Posterior cingulate gyrus (tissue), 11 donors: ENCODE measurements at places on chromosomes 4 and X.
A peak's percentile ranks its signal among the peaks of the same experiment; 100 is the strongest.

GRCh38 chrX:10165580-10166247 lies 8.9 kb downstream of the CLCN4 start:
- DNase-seq, result no peak

DNA sequence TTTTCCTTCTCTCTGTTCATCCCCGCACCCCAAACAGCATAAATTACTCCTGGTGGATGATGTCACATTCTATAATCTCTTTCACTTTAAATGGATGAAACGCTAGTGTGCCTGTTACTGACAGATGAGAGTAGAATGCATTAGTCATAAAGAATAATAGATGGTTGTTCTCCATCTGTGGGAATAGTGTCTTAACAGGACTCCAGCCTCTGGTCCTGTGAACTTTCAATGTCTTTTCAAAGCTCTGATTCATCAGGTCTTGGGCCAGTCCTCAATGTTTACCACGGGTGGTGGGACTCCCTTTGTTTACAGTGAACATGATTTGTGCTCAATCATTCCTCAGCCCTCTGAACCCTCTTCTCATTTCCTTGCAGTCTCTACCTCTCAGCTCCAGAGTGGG lies 182.6 kb downstream of the GABRB1 start:
- no peak for DNase-seq

GRCh38 chrX:72465889-72466288 lies 106.8 kb downstream of the HDAC8 start:
- DNase-seq, result no peak

GRCh38 chrX:54978448-54978847 lies 15.5 kb downstream of the PFKFB1 start:
- no peak for DNase-seq

- DNase-seq, result no peak
Observed at GRCh38 chr4:182897601-182898478, 19.3 kb downstream of the DCTD start.

DNA sequence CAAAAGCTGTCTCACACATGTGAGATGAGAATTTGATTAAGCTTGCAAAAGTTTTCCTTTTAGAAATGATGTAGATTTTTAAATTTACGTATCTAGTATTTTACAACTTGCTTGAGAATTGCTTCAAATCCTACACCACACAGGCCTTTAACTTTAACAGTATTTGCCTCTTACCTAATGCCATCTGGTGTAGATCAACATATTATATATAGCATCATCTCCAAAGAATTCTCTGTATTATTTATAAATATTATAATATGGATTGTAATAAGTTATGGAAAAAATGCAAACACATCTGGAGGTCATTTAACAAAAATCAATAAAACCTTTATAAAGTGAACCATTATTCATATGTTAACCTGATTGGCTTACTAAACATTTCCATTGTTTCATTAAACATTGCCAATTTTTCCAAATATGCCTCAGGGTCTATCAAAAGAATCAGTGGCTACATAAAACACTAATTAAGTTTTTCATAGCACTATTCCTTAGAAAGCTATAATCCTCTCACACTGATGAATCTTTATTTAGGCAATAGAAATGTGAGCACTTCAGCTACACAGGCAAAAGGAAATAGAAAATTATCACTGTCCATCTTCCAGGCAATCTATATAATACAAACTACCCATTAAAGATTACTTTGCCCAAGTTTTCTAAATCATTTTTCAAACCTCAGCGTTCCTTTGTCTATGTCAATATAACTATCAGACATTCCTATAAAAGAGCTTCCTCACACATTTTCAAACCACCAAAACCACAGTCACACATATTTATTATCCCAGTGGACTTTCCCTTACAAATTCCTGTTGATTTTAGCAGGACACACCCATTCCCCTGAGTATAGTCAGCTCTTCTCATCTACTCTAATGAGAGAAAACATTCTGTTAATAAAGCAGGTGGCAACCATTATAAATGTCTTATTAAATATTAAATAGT lies 83.5 kb upstream of the INTU start:
- DNase-seq, result no peak

DNA sequence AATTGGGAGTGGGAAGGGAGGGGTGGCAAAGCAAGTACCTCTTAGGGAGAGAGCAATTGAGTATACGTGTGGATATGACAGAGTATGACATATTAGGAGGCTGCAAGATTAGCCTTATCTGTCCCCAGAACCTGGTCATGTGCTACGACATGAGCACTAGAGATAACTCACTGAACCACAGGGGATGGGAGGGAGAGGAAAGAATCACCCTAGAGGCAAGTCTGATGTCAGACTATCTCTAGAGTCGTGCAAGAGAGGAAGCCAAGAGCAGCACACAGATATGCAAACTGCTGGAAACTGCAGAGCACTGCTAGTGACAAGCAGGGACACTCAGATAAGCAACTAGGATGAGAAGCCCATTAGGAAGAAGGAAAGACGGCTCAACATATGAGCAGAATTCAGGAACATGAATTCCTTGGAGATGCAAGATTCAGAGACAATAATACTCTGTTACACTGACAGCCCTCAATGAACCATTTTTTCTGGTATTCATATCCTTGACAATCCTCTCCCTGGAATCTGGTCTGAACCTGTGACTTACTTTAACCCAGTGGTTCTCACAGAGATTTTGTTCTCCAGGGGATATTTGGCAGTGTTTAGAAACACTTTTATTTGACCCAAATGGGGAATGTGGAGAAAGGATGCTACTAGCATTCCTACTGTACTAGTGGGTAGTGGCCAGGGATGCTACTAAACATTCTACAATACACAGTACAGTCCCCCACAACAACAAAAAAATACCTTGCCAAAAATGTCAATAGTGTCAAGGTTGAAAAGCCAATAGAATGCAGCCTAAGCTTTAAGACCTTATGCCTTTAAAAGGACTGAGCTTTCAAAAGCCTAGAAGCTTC lies 84.0 kb upstream of the BMP2K start:
- no peak for DNase-seq

DNA sequence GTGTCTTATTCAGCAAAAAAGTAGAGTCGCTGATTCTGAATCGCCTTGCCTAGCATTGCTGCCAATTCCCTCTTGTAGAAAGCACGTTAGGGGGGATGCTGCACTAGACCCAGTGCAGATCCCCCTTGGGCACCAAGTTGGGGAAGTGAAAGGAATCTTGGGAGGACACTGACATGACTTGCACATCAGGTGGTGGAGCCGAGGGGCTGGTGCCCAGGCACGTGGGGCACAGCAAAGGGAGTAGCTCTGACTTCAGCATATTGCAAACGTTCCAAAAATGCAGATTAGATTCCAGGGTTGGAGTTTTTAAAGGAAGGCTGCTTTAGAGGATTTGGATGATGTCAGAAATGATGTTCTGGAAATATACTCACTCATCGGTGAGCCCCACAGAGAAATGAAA lies 47.4 kb upstream of the GPM6B start:
- no peak for DNase-seq

DNA sequence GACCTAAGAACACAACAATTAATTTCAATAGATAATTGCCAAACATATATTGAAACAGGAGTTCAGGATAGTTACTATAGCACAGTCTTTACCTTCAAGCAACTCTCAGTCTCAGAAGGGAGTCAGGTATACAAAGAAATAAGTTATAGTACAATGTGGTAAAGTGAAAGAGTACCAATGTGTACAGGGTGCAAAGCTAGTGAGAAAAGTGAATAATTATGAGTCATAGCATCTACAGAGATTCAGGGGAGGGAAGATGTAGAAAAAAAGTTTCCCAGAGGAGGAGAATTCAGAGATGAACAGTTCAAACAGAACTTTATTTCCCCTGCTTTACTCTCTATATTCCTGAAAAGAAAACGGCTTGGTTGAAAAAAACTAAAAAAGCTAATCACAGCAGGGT lies 22.7 kb upstream of the DKK2 start:
- no peak for DNase-seq

DNA sequence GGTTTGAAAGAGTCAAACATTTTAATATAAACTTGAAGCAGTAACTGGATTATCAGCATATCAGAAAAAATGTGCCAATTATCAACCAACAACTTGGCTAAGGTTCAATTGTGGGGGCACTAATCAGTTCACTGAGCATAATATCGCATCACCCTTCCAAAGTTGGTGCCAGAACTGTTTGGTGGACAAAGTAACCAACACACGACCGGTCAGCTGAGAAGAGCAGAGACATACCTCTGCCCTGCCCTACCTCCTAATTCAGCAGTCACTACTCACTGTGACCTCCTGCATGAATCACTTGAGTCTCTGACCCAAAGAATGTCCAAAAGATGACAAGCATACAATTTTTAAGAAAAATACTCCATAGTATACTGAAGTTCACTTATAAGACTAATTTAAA lies 53.2 kb downstream of the TSPAN5 start:
- no peak for DNase-seq

DNA sequence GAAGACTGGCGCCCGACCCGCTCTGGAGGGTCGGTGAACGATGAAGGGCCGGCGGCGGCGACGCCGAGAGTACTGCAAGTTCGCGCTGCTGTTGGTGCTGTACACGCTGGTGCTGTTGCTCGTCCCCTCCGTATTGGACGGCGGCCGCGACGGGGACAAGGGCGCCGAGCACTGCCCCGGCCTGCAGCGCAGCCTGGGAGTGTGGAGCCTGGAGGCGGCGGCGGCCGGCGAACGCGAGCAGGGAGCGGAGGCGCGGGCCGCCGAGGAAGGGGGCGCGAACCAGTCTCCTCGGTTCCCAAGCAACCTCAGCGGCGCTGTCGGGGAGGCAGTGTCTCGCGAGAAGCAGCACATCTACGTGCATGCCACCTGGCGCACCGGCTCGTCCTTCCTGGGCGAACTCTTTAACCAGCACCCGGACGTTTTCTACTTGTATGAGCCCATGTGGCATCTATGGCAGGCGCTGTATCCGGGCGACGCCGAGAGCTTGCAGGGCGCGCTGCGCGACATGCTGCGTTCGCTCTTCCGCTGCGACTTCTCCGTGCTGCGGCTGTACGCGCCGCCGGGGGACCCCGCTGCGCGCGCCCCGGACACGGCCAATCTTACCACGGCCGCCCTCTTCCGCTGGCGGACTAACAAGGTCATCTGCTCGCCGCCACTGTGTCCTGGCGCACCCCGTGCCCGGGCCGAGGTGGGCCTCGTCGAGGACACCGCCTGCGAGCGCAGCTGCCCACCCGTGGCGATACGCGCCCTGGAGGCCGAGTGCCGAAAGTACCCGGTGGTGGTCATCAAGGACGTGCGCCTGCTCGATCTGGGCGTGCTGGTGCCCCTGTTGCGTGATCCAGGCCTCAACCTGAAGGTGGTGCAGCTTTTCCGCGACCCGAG lies 568 bp downstream of the CHST7 start:
- DNase-seq, result no peak

DNA sequence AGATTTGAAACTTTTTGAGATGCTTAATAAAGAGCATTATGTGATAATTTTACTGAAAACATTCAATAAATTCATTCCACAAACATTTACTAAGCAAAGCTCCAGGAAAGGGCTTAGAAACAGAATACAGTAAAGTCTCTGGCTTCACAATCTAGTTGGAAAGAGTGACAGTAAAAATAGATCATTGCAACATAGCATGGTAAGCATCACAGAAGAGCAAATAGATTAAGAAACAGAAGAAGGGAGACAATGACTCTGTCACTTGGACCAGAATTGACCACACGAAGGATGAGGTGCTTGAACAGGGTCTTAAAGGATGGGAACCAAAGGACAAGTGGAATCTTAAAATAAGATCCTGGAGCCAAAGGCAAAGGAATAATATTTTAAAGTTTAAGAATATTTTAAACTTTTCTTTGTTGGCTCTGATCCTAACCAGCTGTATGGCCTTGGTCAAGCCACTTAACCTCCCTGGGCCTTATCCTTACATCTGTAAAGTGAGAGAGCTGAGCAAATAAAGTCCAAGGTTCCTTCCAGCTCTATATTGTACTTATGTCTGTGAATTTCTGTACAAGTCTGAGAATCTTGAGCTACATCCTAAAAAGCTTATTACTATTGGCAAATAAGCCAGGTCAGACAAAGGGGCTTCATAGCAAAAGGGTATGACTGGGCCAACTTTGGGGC lies 33.9 kb downstream of the SEC24D start:
- no peak for DNase-seq

GRCh38 chr4:83605744-83606172 lies 69.8 kb downstream of the GPAT3 start:
- no peak for DNase-seq

DNA sequence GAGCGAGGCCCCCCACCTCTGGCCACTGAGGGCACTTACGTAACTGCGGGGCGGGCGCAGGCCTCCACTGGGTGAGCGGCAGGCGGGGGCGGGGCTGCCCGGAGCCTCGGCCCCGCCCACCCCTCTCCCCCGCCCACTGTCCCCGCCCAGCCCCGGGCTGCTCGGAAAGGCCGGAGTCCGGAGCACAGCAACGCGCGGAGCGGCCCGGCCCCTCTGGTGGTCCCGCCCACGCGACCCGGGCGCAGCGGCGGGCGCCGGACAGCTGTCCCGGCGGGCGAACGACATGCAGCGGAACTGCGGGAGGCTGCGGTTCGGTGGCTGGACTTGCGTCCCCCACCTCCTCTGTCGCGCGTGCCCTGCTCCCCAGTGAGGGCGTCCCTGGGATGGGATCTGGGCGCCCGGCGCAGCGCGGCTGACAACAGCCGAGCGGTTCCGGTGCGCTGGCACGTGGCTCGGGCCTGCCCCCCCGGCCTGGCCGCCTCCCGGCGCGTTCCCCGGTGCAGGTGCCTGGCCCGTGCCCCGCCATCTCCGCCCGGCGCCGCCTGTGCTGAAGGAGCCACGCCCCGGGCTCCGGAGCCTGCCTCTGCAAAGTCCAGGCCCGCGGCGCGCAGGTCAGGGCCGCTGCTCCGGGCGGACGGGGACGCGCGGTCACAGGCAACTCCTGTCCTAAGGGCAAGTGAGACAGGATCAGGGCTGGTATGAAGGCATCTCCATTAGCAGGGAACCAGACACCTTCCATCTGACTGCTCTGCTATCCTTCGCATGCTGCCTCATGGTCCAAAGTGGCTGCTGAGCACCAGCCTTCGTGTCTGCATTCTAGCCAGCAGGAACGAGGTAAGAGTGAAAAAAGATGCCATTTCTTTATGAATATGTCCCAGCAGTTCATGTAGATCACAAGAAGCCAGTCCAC lies 21.8 kb upstream of the JAKMIP1 start:
- DNase-seq, result peak; percentile 57

DNA sequence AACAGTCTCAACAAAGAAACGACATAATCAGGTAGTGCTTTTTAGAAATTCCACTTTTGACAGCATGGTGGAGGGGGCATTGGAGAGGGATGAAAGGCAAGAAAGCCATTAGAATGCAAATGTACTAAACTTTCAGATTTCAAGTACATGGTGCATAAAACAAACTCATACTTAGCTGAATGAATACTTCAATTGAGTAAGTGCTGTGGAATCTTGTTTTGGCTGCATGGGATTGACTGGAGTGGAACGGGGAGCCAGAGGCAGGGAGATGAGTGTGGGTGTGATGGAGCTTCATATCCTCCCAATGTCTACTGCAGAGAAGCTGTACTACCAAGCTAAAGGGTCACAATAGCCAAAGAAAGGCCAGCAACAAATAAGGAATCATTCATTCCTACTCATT lies 52.4 kb downstream of the USP46 start:
- no peak for DNase-seq

- no peak for DNase-seq
Observed at GRCh38 chr4:114250439-114250891, 271.0 kb upstream of the ARSJ start.

GRCh38 chrX:136251041-136251991 lies at the start of gene MAP7D3:
Gene MAP7D3 (minus strand): TSS chrX:136251400. CDS start chrX:136251358, 42 bp downstream.
- DNase-seq, result peak; percentile 27

- DNase-seq, result no peak
Observed at GRCh38 chr4:176084769-176085168, 19.1 kb downstream of the WDR17 start.
